ENCODE measurements at places on chromosomes 11 and 22.

- no peak for DNase-seq
These were observed 100.1 kb downstream of the RDX start for GRCh38 chr11:110196241-110196754.

GRCh38 chr11:67303835-67304411 is 593 bp downstream of the SSH3 start:
- DNase-seq, result no peak

DNA sequence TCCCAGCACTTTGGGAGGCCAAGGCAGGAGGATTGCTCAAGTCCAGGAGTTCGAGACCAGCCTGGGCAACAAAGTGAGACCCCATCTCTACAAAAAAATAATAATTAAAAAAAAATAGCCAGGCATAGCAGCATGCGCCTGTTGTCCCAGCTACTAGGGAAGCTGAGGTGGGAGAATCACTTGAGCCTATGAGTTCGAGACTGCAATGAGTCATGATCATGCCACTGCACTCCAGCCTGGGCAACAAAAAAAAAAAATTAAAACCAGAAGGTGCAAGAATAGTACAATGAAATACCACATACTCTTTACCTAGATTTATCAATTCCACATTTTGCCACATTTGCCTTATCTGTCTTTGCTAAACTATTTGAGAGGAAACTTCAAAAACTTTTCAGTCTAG is 8.2 kb downstream of the DPF2 start:
- no peak for DNase-seq

DNA sequence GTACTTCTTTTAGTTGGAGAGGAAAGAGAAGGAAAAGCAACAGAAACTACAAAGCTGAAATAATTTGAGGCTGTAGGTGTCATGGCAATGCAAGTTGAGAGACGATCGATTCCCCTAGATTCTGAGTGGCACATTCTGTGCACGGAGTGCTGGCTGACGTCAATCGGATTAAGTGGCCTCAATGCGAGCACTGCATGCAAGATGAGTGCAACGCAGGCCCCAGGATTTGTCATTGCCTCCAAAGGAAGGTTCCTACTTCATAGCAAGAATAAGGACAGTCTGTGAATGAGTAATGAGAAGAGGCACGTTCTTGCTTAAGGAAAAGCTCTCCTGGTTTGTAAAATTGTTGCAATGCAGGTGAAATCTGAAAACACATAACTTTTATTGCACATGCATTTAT is 892.4 kb downstream of the KCNA4 start:
- no peak for DNase-seq

DNA sequence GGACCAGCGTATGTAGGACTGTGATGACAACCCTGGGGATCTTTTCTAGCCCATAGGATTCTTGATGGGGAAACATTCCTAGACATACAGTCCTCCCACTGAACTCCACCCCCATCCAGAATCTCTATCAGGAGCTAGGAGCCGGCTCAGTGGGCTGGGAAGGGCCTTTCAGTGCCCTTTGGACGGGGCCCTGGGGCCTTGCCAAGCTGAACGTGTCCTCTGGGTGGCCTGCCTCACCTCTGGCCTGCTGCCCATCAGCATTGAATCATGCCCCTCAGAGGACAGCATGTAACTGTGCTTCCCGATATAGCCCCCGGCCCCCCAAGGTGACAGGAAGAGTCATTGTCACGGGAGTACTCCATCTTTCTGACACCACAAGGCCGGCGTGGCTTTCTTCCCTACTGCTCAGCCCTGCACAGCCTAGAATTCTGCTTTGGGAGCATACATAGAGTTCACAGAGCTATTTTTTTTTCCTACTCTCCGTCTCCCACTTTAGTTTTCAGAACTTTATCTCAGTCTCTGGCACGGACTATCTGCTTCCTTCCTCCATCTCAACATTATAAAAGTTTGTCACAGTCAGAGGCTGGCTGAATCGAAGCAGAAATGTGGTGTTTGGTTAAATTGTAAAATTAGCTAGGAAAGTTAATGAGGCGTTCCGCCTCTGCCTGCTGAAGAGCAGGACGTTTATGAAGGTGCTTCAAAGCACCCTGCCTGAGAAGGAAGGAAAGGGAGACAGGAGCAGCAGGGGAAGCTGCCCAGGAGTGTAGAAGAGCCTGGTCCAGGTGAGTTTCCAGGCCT is 111.9 kb downstream of the ZBTB16 start:
- DNase-seq, result no peak

GRCh38 chr22:37556710-37557109 is 3.6 kb upstream of the CDC42EP1 start:
- DNase-seq, result no peak

DNA sequence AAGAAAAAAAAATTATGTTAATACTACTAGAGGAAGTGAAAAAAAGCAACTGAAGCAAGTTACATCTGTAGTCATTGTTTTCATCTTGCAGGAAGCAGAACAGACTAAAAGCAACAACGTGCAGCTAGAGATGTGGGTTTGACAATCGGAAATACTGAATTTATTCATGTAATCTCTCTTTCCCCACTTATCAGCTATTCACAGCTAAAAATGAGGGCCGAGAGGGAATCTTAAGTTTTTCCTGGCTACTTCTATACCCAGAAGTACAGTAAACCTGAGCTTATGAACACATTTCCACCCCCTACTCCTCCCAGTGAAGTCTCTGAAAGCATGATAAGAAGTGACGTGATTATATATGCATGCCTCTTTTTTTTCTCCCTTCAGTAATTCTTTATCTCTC is 116.5 kb downstream of the SPON1 start:
- no peak for DNase-seq

GRCh38 chr22:48880749-48881148 is 946.9 kb downstream of the BRD1 start:
- DNase-seq, result no peak

GRCh38 chr11:38791346-38791961 is 2193.4 kb upstream of the RAG2 start:
- DNase-seq, result peak; percentile 71

DNA sequence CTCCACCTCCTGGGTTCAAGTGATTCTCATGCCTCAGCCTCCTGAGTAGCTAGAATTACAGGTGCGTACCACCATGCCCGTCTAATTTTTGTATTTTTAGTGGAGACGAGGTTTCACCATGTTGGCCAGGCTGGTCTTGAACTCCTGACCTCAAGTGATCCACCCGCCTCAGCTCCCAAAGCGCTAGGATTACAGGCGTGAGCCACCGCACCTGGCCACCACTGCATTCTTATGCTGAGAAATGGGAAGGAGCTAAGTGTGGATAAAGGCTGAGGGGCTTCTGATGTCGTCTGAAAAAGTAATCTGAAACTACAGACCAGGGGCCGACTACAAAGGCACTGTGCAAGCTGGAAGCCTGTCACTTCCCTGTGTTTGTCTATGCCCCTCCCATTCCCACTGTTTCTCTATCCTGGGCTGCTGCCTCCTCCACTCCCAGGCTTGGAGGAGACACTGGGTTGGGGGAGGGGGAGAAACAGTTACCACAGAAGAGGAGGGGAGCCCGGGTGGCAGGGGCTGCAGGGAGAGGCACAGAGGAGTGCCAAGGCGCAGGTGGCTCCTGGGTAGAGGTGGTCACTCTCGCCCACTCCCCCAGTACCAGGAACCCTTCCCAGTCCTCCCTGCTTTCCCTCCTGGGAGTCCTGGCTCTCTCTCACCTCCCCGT is 2.9 kb upstream of the MTA2 start:
- peak; percentile 42 for DNase-seq

GRCh38 chr11:16936643-16937042 is 77.6 kb downstream of the PLEKHA7 start:
- DNase-seq, result no peak

- no peak for DNase-seq
These were observed 43.8 kb downstream of the NAT10 start for GRCh38 chr11:34149274-34149673.

GRCh38 chr22:39205344-39206021 is 39.3 kb downstream of the PDGFB start:
- no peak for DNase-seq

DNA sequence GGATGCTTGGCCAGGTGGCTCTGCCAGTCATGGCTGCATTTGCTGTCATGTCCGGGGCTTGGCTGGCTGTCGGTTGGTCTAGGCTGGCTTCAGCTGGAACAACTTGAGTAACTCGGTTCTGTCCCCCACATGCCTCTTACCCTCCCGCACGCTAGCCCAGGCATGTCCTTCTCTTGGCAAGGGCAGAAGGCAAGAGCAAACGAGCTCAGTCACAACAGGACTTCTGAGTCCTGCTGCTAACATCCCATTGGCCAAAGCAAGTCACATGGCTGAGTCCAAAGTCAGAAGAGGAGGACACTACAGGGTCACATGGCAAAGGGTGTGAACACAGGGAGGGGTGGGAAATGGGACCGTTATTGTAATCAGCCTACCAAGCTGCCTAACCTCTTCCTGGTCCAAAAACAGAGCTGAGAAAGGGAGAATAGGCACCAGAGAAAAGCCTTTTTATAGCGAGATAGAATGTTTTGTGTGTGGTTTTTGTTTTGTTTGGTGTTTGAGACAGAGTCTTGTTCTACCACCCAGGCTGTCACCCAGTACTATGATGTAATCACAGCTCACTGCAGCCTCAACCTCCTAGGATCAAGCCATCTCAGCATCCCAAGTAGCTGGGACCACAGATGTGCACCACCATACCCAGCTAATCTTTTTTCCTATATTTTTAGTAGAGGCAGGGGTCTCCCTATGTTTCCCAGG is 81.9 kb downstream of the MN1 start:
- peak; percentile 75 for DNase-seq

DNA sequence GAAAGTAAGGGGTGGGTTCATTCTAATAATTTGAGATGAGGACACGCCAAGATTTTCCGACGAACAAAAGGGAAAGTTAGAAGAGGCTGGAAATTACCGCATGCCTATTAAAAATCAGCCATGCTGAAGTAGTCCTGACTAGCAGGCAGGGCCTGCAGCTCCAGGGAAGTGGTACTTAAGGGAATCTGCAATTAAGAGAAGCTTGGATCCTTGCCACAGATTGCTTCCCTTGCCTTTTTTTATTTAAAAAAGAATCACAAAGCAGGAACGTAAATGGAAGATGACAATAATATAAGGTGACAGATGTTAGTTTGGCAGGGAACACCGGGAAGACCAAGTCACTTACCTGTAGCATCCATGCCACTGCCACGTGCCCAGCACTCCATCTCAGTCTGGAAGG is 359.3 kb downstream of the CADM1 start:
- DNase-seq, result no peak

GRCh38 chr11:20518323-20518834 is 81.0 kb upstream of the SLC6A5 start:
- no peak for DNase-seq

- no peak for DNase-seq
These were observed 43.1 kb downstream of the TRAF6 start for GRCh38 chr11:36467012-36467411.

- DNase-seq, result no peak
These were observed 40.4 kb downstream of the FLI1 start for GRCh38 chr11:128734103-128734831.

DNA sequence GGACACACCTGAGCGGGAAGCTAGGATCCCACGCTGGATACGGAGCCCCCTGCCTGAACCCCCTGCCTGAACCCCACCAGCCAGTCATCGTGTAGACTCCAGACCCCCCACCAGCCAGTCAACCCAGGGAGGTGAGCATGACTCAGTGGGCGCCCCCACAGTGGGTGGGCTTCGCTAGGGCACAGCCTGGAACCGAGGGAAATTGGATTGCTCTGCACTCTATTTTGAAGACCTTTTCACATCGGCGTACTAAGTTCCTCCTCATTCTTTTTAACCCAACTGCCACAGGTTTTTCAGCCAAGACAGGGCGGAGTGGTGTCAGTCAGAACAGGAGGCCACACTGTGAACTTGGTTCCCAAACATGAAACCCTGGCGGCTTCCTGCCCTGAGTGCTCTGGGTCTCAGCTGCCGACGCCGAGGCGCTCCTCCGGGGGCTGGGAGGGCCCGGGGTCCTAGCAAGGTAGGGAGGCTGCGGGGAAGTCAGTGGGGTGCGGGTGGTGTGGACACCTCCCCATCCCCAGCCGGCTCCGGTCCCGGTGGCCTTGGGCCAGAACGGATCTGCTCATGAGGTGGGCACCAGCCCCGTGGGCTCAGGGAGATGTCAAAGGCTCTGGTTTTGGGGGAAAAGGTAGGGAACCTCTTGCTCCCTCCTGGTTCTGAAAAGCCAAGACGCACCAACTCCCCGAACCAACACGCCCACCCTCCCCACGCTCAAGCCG is 57.0 kb downstream of the BRD1 start:
- DNase-seq, result no peak

DNA sequence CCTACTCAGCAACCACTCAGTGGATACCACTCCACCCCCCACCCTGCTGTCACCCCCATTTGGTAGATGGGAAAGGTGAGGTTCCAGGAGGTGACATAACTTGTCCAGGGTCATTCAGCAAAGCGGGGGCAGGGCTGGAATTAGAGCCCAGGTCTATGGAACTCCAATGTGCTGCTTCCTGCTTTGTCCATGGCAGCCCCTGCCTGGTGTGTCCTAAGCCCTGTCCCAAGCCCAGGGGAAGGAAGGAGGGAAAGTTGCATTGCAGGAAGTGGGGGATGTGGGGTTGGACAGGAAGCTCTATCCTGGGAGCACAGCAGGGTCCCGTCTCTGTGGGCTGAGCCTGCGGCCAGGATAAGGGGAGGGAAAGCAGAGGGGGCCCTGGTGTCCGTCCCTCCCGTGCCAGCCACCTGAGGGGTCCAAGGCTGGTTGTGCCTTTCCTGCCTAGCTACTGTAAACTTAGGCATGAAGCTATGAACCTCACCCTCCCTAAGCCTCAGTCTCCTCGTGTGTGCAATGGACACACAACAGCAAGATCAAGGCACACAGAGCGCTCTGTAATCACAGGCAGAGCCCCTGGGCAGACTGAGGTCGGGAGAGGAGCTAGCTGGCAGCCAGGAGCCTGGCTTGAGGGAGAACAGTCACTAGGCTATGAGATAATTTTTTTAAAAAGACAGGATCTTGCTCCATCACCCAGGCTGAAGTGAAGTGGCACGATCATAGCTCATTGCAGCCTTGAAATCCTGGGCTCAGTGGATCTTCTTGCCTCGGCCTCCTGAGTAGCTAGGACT is 12.9 kb downstream of the GAL3ST1 start:
- no peak for DNase-seq

- DNase-seq, result no peak
These were observed 38.5 kb upstream of the FJX1 start for GRCh38 chr11:35579557-35580396.

- DNase-seq, result peak; percentile 78
These were observed 19.3 kb downstream of the TSSC4 start for GRCh38 chr11:2419638-2420501.

DNA sequence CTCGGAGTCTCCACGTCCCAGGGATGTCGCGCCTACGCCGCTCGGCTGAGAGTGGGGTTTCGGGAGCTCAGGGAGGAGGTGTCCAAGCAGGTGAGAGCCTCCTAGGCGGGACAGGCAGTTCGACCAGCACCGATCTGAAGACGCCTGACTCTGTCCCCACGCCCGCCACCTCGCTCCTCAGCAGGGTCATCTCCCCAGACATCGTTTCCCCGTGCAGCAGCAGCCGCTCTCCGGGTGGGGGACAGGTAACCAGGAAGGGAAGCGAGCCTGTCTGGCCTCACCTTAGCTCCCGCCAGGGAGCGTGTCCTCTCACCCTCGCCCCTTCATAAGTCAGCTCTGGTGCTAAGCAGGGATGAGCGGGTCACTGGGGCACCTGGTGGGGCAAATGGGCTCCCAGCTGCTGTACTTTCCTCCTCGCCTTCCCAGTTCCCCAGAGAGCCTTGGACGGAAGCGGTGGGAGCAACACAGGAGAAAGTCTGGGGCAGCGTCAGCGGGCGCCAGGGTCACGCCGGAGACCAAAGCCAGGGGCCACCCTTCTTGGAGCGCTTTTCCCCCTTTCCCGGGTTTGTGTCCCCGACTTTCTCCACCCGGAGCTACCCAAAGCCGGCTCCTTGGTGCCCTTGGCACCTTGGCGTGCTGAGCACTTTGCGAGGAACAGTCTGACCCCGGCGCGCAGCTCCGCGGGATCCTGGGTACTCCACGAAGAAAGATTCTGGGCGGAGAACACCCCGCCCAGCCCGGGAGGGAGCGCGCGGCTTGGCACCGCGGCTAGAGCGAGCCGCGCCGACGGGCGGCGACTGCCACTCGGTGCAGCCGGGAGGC is 1.6 kb downstream of the SPON1 start:
- no peak for DNase-seq
